ENCODE measurements at places on chromosomes 3 and 15.

GRCh38 chr3:70120357-70120966 is 120.9 kb downstream of the SAMMSON start:
- DNase-seq: peak; percentile 74

DNA sequence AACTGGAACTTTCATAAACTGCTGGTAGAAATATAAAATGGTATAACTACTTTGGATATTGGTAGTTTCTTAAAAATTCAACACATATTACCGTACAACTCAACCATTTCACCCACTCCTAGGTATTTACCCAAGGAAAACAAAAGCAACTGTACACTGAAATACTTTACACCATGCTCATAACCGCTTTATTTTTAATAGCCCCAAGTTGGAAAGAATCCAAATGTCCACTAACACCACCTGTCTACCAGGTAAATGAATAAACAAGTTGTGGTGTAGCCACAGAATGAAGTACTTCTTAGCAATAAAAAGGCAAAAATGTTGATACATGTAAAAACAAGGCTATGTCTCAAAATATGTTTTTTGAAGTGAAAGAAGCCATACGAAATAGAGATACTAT is 215.9 kb upstream of the PEX5L start:
- DNase-seq: no peak

GRCh38 chr3:63679186-63679585 is 26.7 kb downstream of the SNTN start:
- DNase-seq: no peak

DNA sequence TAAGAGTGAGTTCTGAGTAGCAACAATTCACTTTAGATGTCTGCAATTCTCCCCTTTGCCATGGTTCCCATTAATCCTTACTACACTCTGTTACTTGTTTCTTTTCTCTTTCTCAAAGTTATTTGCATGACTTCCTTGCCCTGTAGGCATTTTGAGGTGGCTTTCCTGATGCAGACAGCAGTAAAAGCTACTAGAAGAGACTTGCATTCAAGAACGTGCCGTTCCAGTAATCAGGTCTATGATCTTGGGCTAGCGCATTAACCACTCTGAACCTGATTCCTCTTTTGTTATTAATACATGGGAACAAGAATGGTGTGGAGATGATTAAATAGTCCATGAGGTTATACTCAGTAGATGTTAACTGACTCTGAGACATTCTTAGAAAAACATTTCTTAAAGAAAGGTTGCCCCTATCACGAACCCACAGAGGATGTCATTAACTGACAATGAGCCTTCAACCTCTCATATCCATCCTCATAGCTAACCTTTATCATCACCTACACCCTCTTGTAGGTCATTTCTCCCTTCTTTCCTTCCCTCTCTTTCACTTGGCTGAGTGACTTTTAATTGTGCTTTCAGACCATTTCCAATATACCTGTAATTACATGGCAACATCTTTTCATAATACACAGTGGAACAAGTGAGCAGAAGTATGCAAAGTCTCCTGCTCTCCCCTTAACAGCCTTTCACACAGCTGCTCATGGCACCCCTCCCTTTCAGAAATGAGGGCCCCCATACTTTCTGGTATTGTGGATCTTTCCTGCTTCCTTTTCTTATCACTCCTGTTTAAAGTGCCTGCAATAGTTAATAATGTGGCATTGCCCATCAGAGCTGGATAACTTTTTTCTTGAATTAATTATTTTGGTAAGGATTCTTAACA is 175.9 kb downstream of the CHST2 start:
- no peak for DNase-seq

- no peak for DNase-seq
Observed at GRCh38 chr3:81320862-81321261, 440.6 kb downstream of the GBE1 start.

- DNase-seq: no peak
Observed at GRCh38 chr15:67828278-67828968, 3.1 kb downstream of the SKOR1 start.

DNA sequence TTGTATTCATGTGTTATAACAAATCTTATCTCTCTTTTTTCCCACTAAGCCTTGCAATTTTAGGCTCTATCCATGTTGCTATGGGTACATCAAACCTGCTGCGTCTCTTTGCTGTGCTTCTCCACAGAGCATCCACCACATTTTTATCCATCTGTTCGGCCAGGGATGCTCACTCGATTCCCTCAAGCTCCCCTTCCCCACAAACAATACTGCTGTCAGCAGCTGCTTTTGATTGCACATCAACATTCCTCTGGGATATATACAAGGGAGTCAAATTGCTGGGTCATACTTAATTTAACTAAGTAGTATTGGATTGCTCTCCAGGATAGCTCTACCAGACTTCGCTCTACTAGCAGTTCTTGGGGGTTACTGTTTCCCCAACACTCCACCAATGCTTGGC is 36.8 kb downstream of the TMEM108 start:
- no peak for DNase-seq

DNA sequence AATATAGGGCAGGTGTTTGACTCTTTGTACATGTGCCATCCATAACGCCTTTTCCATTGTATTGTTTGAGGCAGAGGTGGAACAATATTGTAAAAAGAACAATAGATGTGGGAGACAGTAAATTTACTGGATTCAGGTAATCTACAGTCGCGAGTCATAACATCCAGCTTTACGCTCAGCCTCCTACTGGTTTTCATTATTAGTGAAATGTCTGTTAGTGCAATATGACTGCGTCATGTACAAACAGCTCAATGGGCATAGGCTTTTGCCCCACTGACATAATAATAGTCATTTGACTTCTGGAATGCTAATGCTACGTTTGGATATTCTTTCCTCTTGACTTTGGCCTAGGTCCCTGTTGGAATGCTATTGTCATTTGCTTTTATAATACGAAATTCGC is 9.5 kb downstream of the CACNA2D3 start:
- DNase-seq: no peak

- no peak for DNase-seq
Observed at GRCh38 chr15:73821181-73821580, 52.2 kb upstream of the TBC1D21 start.

DNA sequence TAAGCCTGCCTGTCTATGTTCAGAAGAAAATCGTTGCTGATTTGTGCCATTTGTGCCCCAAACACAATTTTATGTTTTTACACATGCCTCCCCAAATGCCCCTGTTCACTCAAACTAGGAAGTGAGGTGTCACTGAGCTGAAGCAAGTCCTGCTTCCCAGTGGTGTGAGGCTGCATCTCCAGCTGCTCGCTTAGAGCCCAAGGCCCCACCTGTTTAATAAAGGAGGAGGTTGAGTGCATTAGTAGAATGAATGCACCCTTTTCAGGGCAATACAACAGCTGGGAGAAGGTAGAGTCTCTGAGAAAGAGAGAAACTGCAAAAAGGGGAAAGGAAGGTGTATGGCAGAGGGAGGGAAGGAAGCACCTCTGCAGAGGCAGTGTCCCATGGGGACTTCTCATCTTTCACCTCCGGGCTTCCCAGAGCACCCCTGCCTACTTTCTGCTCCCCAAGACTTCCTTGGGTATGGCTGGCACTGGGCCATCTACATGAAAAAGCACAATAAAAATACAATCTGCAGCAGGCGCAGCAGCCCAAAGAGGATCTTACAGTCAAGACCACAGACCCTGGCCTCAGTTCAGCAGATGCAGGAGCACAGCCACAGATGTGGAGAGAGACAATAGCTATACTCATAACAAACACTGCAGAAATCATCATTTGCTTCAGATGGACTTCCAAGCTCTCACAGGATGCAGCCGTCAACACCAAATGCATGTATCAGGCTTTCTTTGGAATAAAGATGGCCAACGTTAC is 165.9 kb downstream of the POLR2M start:
- DNase-seq: no peak

All from GM13976 (cell line).